ENCODE measurements at places on chromosomes 1 and 21. TPM values are rescaled to one million over a fixed set of nuclear protein-coding genes. Genes with fewer than 3 reads are reported as not detected.

The ARPC5 gene
- 23.0 TPM for total RNA-seq

The MRTO4 gene
- total RNA-seq: 10.2 TPM

The KCNH1 gene
- not detected for total RNA-seq

The HPCAL4 gene
- total RNA-seq: 22.8 TPM

The B3GALT5 gene
- not detected for total RNA-seq

The CLSTN1 gene
- 68.1 TPM for total RNA-seq

The RGS4 gene
- not detected for total RNA-seq

The AVPR1B gene
- total RNA-seq: not detected

The C1orf115 gene
- total RNA-seq: 0.82 TPM

The HMCN1 gene
- 0.14 TPM for total RNA-seq

The SEMA4A gene
- 10.1 TPM for total RNA-seq

The SH2D2A gene
- total RNA-seq: 51.6 TPM

The SPRR4 gene
- total RNA-seq: not detected

The TBX19 gene
- total RNA-seq: 1.8 TPM

The ZBTB8B gene
- total RNA-seq: not detected

The BEND5 gene
- total RNA-seq: 5.7 TPM

The SYT6 gene
- not detected for total RNA-seq

The FAM72D gene
- total RNA-seq: not detected

The SMPDL3B gene
- not detected for total RNA-seq

The CELA3A gene
- total RNA-seq: not detected

The RHOU gene
- total RNA-seq: 1.2 TPM

The OTUD3 gene
- 12.6 TPM for total RNA-seq

The CLDN17 gene
- total RNA-seq: not detected

The FAM72A gene
- total RNA-seq: 1.2 TPM

The ERG gene
- total RNA-seq: not detected

The OR2W3 gene
- total RNA-seq: 1.5 TPM

The AIM2 gene
- 0.36 TPM for total RNA-seq

The GJA9 gene
- not detected for total RNA-seq

The SWT1 gene
- 5.3 TPM for total RNA-seq

The CGN gene
- total RNA-seq: 0.08 TPM

The SPRR2G gene
- not detected for total RNA-seq

Measured in CD4-positive, alpha-beta T cell (primary cell).